ENCODE measurements at places on chromosomes 6 and 20.

GRCh38 chr6:162181111-162181510 lies 546.5 kb downstream of the PRKN start:
- DNase-seq, result no peak

- DNase-seq, result no peak
Measured at GRCh38 chr6:2614846-2615245, 135.9 kb downstream of the MYLK4 start.

GRCh38 chr6:56699066-56699654 lies 56.5 kb upstream of the DST start:
- DNase-seq, result no peak

DNA sequence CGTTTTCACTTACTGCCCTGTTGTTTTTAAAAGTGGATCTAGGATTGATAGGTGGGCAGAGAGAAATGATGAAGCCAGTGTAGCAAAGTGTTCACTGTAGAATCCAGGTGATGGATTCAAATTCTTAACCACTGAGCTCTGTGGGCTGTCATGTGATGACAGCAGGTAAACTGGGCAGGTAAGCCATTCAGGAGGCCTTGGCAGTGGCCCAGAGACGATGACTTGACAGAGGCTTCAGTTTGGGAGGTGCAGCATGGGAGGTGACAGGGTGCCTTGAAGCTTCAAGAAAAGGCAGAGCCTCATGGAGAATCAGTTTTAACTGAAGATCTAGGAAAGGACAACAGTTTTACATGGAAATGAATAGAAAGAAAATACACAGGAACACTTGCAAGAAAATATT lies 2.0 kb downstream of the NAA20 start:
- no peak for DNase-seq

GRCh38 chr20:57501461-57502335 lies 23.2 kb downstream of the CTCFL start:
- DNase-seq, result no peak

All from activated T-helper 1 cell treated with anti-CD3 and anti-CD28 coated beads, Interleukin-2, amount 50 U/mL, for 16 hours (primary cell).